Cardiac atrium fibroblast (primary cell): ENCODE measurements at places on chromosomes 6 and 20. TPM values are rescaled to one million over a fixed set of nuclear protein-coding genes. Genes with fewer than 3 reads are reported as not detected.

Gene ZC3H12D
- 1.6 TPM in 1 of 2 replicates, not detected in the other for total RNA-seq

Gene RIMS4
- total RNA-seq = not detected in 2 replicates

Gene VGLL2
- total RNA-seq = not detected in 2 replicates

Gene SLC17A3
- not detected in 2 replicates for total RNA-seq

Gene CFB
- 12.6 and 103 TPM in 2 replicates for total RNA-seq

Gene FRMD1
- 0.16 TPM in 1 of 2 replicates, not detected in the other for total RNA-seq

Gene LGSN
- total RNA-seq = not detected in 2 replicates

Gene CSNK2A1
- 75.8 and 93.0 TPM in 2 replicates for total RNA-seq

Gene TCF21
- 53.0 and 55.2 TPM in 2 replicates for total RNA-seq

Gene SOD2
- 78.0 and 863 TPM in 2 replicates for total RNA-seq

Gene LINC00237
- not detected in 2 replicates for total RNA-seq

Gene MYB
- total RNA-seq = under 0.01 and 0.65 TPM in 2 replicates

Gene HNF4A
- total RNA-seq = not detected in 2 replicates

Gene LY6G5B
- total RNA-seq = 1.1 and 1.5 TPM in 2 replicates

Gene LAMP5
- not detected in 2 replicates for total RNA-seq

Gene RCAN2
- 0.16 TPM in 1 of 2 replicates, not detected in the other for total RNA-seq

Gene SCUBE3
- total RNA-seq = 0.32 and 2.0 TPM in 2 replicates

Gene IMPG1
- total RNA-seq = not detected in 2 replicates

Gene BHLHE23
- not detected in 2 replicates for total RNA-seq

Gene HMGCLL1
- total RNA-seq = not detected in 2 replicates

Gene BPIFB1
- total RNA-seq = not detected in 2 replicates

Gene MUCL3
- total RNA-seq = not detected in 2 replicates

Gene SNAI1
- total RNA-seq = 19.3 and 19.7 TPM in 2 replicates

Gene RNF144B
- 0.72 and 3.2 TPM in 2 replicates for total RNA-seq

Gene SDC4
- total RNA-seq = 43.5 and 50.7 TPM in 2 replicates

Gene CLPSL1
- not detected in 2 replicates for total RNA-seq

Gene CTCFL
- not detected in 2 replicates for total RNA-seq

Gene SLC17A1
- not detected in 2 replicates for total RNA-seq

Gene FAM83D
- total RNA-seq = 6.3 and 12.0 TPM in 2 replicates

Gene CLPSL2
- not detected in 2 replicates for total RNA-seq

Gene LY6G6F
- total RNA-seq = not detected in 2 replicates

Gene UBE2J1
- total RNA-seq = 36.6 and 46.5 TPM in 2 replicates
